Activated CD4-positive, alpha-beta T cell treated with anti-CD3 and anti-CD28 coated beads, Interleukin-2, amount 50 U/mL, for 48 hours (primary cell): ENCODE measurements at places on chromosomes 1 and 21.

DNA sequence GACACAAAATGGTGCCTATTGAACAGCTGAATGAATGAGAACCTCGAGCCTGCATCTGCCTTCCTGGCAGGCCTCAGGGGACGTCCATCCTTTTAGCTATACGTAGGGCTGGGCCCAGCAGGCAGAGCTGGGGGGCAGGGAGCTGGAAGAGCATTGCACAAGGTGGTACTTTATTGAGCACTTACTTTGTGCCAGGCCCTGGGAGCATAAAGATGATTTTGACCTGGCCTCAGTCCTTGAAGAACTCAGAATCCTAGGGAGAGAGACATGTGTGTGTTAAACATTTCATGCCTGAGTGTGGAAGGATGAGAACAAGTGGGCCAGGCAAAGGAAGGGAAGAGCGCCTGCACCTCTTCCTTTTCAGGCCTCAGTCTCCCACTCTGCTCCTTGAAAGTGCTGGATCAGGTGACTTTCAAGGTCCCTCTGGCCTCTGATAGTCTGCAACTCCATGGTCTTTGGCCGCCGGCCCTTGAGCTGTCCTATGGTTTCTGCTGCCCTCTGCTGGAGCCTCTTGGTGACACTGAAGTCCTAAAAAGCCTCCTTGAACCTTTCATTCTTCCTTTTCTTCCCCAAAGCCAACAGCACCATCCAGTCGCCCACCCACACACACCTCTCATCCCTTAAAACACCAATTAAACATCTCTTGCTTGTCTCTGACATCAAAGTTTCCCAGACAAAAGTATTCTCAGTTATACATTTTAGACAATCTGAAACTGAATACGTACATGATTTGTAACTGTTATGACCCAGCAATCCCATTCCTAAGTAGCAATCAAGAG, 3.5 kb upstream of the PEAR1 start:
- DNase-seq, result peak; percentile 73

DNA sequence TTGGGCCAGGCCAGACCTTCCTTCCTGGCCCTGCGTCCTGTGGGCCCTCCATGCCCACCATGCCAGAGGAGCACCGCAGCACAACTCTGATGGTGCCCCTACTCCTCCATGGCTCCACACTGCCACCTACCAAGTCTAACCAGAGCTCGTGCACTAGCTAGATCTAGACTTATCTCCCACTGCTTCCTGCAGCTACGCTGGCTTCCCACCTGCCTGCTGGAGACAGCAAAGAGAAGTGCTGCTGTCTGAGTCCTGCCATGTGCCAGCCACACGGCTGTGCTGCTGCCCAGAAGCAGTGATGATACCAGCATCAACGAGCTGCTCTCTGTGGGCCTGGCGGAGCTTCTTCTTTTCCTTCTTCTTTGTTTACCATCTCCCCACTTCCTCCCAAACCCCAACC, 4.5 kb downstream of the GUCA2B start:
- DNase-seq, result no peak

- no peak for DNase-seq
Observed at GRCh38 chr21:38303300-38303699, 46.5 kb downstream of the KCNJ15 start.

- no peak for DNase-seq
Observed at GRCh38 chr1:87508247-87508787, 179.6 kb downstream of the LMO4 start.

DNA sequence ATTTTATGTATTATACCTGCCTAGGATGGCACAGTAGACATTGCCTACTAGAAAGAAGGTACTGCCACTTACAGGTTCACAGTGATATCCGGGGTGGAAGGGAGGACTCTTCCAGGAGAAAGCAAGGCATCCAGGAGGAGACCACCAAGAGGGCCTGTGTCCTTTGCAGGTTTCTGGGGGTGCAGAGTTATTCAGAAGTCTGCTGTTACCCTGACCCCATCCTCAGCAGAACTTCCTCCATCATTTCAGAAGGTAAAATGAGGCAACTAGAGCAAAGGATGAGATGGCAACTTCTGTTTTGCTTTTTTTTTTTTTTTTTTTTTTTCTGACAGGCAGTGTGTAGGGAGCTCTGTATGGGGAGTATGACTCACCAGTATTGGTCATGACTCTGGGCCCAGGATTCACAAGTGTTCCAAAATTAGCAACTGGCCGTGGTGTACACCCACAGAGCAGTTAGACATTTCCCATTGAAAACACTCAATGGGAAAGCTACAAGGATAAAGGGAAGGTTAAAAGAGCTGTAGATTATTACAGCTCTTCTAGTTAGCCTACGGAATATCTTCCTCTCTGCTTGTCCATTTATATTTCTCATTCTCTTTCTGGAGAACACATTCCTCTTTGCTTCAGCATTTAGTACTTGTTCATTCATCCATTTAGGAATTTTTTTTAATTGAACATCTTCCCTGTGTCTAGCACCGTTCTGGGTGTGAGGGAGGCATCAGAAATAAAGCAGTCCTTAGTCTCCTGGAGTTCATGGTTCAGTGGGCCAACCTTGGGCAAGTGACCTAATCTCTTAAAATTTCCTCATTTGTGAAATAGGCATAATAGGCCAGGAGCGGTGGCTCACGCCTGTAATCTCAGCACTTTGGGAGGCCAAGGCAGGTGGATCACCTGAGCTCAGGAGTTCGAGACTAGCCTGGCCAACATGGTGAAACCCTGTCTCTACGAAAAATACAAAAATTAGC, 50.5 kb upstream of the PPP2R5A start:
- peak; percentile 20 for DNase-seq

DNA sequence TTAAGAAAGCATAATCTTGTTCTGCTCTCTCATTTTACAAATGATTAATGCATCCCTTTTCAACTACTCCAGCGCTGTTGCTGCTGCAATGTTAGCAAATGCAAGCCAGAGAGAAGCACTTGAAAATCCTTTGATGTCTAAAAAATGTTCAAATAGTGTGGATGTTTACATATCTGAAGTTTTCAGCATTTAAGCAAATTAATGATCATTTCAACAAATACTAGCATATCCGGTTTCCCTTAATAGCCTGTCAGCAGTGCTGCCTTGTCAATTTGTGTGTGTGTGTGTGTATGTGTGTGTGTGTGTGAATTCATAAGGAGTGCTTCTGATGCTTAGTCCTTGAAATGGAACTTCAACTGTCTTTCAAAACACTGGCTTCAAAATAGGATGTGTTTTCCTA, 48.1 kb upstream of the WNT2B start:
- no peak for DNase-seq

DNA sequence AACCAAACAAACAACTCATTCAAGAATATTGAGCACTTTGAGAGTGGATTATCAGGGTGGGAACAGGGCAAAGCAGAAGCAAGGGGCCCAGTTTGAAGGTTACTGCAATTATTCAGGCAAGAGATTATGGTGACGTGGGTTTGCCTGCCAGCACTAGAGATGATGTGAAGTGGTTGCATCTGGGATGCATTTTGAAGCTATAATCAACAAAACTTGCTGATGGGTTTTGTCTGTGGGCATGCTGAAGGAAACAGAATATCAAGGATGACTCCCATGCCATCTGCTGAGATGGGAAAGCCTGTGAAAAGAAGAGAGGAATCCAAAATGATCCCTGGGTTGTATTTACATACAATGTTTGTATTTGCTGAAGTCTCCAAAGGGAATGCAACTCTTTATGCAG, 224.3 kb upstream of the GREM2 start:
- no peak for DNase-seq

DNA sequence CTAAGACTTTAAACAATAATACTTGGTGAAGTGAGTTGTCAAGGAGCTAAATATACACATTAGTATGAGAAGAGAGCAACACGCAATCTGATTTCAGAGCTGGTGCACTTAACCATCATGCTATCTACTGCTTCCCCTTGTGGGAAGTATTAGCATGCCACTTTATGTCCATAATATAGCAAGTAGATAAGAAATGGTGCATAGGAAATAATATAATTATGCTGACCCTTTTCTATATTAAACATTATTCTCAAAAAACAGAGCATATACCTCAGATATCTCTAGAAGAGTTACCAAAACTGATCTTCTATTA, 63.4 kb downstream of the MAGI3 start:
- DNase-seq, result no peak

DNA sequence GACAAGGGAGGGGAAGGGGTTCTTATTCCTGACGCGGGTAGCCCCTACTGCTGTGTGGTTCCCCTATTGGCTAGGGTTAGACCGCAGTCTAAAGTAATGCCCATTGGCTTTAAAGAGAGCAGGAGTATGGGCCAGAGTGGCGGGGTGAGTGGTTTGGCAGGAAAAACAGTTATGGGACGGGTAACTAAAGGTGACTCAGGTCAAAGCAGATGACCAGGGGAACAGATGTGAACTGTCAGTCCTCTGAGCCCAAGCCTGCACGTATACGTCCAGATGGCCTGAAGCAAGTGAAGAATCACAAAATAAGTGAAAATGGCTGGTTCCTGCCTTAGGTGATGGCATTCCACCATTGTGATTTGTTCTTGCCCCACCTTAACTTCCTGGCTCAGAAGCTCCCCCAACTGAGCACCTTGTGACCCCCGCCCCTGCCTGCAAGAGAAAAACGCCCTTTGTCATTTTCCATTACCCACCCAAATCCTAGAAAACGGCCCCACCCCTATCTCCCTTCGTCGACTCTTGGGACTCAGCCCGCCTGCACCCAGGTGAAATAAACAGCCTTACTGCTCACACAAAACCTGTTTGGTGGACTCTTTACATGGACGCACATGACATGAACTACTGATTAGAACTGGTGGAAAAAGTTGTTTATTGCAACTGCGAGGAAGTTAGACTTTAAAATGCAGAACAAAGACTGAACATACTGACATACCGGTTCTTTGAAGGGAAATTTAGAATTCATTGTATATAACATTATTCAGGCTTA, 758 bp upstream of the ATAD3B start:
- DNase-seq, result no peak

DNA sequence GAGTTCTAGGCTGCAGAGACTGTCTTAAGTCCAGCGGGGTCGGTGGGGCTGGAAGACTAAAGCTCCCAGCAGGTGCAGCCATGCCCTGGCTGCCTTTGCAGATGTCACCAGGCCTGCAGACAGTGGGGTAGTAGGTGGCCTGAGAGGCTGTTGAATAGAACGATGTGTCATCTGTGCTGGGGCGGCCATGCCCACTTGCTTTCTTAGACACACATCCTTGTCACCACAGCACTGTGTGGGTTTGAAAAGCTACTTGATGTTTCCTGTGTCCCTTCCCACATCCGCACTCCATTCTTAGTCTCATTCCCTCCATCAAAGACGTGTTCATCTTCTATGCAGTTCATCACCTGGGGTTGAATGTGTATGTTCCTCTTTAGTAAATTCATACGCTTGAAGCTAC, 184.5 kb upstream of the TMEM51 start:
- peak; percentile 32 for DNase-seq

- peak; percentile 29 for DNase-seq
Observed at GRCh38 chr1:233613252-233614172, at the start of gene KCNK1. KCNK1 (plus strand) TSS chr1:233614106; CDS start chr1:233614172, 66 bp downstream.

DNA sequence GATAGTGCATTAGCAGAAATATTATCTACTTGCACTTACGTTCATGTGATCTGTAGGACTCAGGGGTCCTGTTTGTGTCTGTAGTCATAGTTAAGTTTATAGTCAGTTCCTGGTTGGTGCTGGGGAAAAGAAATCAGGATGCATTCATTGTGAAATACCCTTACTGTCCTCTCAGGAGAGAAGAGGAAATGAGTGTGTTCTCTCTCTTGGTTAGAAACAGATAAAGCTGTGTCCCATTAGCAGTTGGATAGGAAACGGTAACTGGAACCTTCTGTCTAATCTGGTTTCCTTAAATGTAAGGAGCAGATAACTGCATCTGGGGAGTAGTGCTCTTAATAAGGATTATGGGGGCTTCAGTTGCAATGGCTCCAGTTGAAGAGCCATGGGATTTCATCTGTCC, 8.9 kb downstream of the SDCCAG8 start:
- DNase-seq, result no peak

DNA sequence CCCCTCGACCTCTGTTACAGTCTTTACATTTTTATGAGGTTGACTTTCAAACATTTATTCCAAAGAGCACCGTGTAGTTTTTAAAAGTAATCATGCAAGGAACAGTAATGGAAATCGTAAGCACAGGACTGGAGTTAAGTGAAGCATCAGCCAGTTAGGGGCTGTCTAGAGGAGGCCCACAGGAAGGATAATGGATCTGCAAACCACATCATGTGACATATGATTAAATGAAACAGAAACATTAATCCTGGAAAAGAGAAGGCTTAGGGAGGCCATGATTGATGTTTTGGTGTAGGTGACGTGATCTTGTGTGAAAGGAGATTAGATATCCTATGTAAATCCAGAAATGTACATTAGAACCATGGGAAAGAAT, 25.0 kb downstream of the RGS7 start:
- DNase-seq, result no peak

DNA sequence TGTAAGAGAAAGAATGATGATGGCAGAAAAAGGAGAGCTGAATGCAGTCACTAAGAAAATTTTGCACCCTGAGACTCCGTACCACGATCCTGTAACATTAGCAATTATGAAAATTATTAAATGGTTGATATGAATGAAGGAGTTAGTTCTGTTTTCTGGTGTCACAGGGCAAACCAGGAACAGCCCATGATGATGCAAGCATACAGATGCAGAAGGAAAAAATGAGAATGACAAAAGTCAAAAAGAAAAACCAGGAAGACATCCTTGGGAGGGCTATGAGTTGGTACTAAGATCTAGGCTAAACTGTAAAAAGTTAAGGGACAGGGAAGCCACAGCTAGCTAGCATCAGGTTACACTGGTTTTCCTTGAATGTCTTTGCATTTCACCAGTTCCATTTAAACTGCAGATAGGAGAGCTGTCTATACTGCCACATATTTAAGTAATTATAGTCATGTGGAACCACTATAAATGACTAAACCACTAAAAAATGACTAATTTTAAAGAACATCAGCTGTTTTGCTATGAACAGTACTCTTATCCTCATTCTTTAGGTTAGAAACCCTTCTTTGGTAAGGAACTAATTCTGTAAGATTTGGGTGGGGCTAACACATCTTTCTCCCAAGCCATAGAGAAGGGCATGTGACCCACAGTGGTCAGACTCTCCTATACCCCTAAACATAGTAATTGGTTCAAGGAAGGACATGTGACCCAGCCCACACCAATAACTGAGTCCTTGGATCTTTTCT, 11.4 kb downstream of the DOCK7 start:
- no peak for DNase-seq

GRCh38 chr1:53370369-53370961, 42.6 kb upstream of the LRP8 start:
- DNase-seq, result no peak

GRCh38 chr1:248622570-248623001, 12.3 kb downstream of the OR2T11 start:
- no peak for DNase-seq

DNA sequence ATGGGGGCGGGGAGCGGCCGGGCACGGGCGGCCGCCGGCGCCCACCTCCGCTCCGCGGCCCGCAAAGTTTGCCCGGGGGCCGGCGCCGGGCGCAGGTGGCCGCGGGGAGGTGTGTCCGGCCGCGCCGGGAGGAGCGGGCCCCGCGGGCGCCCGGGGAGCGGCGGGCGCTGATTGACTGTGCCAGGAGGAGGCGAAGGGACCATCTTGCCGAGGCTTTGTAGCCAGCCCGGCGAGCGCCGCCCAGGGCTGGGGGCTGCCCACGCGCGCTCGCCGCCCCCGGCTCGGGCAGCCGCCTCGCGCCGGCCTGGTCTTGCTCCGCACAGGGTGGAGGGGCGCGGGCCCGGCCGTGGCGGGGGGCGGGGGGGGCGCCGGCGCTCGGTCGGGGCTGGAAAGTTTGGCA, 432 bp downstream of the EPHB2 start:
- no peak for DNase-seq

- DNase-seq, result peak; percentile 61
Observed at GRCh38 chr1:204258213-204259115, 44.7 kb upstream of the GOLT1A start.

- no peak for DNase-seq
Observed at GRCh38 chr1:33228935-33229487, 27.3 kb upstream of the ZNF362 start.

- no peak for DNase-seq
Observed at GRCh38 chr21:41195311-41195710, 27.4 kb downstream of the BACE2 start.
